ENCODE measurements at places on chromosomes 2 and 18.

DNA sequence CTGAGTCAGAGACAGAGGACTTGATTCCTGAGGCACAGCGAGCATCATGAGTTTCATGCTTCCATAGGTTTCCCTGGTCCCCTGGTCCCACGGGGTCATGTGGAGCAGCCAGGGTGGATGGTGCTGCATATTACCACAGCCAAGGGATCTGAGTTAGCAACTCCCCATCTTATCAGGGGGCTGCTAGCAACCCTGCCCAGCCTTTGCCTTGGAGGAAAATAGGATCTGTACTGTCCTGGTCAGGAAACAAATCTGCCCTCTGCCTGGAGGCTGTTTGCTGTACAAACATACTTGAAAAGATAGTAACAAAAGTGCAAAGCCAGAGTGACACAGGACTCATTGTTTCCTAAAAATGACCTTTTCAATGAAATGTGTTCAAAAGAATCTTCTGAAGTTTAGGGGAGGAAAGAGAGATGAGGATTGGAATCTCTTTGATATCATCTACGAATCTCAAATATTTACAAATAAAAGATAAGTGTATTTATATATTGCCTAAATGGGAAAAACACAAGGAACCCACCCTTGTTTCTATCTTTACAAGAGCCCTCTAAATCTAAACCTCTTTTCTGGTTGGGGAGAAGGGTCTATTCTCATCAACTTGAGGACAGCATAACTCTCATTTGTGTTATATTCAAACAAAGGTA is 194.8 kb downstream of the CD226 start:
- DNase-seq = no peak

DNA sequence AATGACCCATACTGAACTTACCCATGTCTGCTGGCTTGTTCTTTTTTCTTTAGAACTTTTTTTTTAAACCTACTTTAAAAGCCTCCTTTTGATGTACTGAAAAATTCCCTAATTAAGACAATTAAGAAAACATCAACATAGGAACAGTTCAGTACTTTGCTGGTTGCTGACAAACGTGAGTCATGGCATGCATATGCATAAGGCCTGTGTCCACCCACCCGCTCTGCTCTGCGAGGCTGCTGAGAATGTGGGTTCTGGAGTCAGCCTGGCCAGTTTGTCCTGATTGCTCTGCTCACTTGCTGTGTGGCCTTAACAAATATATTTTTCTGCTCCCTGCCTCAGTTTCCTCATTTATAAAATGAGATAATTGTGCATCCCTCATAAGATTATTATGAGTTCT is 27.3 kb downstream of the LAMA3 start:
- DNase-seq = no peak

- DNase-seq = no peak
Observed at GRCh38 chr2:133433455-133434451, 134.5 kb downstream of the NCKAP5 start.

GRCh38 chr2:101399021-101399799 is 11.9 kb upstream of the CREG2 start:
- no peak for DNase-seq

GRCh38 chr18:58042826-58043490 is 1.1 kb upstream of the NEDD4L start:
- no peak for DNase-seq

- no peak for DNase-seq
Observed at GRCh38 chr2:171807119-171807518, 86.9 kb downstream of the SLC25A12 start.

GRCh38 chr2:148978026-148978685 is 60.3 kb upstream of the LYPD6B start:
- no peak for DNase-seq

DNA sequence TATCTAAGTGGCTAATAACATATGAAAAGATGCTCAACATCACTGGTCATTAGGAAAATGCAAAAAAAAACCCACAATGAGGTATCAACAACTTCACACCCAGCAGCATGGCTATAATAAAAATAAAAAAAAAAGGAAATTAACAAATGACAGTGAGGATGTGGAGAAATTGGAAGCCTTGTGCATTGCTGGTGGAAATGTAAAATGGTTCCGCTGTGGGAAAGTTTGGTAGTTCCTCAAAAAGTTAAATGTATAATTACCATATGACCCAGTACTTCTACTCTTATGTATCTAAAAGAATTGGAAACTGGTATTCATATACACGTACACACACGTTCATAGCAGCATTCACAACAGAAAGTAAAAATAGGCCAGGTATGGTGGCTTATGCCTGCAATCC is 15.5 kb upstream of the CACNB4 start:
- no peak for DNase-seq

DNA sequence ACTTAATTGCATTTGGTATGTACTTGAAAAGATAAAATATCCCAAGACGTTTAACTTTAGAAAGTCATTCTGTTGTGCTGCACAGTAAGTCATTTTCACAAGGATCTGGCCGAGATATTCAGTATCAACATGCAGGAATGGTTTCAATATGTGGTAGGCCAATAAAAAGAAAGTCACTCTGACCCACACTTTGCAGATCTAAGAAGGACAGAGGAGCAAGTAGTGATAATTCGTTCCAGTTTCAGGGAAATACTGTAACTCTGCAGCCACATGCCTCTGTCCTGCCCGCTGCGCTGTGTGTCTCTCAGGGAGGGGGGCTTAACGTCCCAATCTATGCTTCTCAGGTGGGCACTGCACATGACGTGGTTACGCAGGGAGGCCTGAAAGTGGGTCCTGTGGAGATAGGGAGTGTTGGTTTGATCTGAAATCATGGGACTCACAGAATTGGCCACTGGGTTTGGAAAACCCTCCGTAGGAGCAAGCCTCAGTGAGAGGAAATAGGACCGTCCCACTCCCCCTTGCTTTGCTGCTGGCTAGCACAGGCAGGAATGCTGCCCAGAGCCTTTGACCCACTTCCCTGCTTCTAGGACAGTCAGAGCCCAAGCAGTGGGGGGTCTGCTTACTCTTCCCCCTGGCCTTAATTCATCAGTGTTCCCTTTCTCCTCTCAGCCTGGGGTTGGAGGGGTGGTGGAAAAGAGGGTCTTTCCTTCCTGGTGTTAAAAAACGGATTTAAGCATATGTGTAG is 314.7 kb upstream of the SPRED2 start:
- no peak for DNase-seq

GRCh38 chr2:218501665-218502064 is 66.5 kb downstream of the USP37 start:
- DNase-seq = no peak

- no peak for DNase-seq
Observed at GRCh38 chr2:12376025-12376424, 340.7 kb upstream of the TRIB2 start.

- no peak for DNase-seq
Observed at GRCh38 chr2:15112216-15112615, 448.9 kb downstream of the NBAS start.

DNA sequence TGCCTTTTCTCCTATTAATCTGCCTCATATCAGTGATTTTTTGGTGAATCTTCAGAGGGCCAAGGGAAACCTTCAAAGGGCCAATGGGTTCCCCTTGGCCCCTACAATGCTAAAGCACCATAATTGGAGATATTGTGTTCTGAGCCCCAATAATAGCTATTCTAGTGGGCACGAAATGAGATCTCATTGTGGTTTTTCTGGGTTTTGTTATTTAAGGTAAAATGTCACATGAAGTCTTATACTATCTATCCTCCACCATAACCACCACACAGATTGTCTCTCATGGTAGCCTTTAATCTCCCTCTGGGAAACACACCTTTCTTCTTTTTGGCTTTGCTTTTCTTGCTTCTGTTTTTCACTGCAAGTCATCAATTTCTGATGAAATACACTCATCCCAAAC is 152.8 kb downstream of the B3GNT2 start:
- no peak for DNase-seq

- DNase-seq = peak; percentile 64
Observed at GRCh38 chr2:27765621-27766286, 5.8 kb upstream of the MRPL33 start.

GRCh38 chr18:13562494-13563029 is 163.8 kb downstream of the FAM210A start:
- no peak for DNase-seq

DNA sequence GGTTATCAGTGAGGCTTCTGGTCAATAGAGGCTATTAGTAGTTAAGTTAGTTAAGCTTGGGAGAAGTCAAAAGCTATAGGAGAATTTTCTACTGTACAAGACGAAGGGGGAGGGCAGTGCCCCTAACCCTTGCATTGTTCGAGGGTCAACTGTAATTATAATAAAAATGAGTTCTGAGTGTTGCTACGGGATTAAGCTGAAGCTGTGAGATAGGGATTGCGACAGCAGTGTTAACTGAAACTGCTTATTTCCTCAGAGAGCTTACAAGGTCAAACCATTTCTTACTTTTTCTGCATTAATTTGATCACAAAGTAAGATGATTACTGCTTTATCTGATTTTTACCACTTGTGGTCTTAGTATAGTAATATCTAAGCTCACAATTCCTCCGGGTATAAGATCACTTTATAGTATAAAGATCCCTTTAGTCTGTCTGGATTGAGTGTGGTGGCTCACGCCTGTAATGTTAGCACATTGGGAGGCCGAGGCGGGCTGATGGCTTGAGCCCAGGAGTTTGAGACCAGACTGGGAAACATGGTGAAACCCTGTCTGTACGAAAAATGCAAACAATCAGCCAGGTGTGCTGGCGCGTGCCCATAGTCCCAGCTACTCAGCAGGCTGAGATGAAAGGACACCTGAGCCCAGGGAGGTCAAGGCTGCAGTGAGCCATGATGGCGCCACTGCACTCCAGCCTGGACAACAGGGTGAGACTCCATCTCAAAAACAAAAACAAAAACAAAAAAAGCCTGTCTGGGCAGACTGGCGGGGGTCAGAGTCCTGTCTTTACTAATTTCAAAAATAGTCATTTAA is 119.5 kb upstream of the TLK1 start:
- DNase-seq = no peak

- no peak for DNase-seq
Observed at GRCh38 chr2:29347774-29348461, 232.7 kb downstream of the CLIP4 start.

DNA sequence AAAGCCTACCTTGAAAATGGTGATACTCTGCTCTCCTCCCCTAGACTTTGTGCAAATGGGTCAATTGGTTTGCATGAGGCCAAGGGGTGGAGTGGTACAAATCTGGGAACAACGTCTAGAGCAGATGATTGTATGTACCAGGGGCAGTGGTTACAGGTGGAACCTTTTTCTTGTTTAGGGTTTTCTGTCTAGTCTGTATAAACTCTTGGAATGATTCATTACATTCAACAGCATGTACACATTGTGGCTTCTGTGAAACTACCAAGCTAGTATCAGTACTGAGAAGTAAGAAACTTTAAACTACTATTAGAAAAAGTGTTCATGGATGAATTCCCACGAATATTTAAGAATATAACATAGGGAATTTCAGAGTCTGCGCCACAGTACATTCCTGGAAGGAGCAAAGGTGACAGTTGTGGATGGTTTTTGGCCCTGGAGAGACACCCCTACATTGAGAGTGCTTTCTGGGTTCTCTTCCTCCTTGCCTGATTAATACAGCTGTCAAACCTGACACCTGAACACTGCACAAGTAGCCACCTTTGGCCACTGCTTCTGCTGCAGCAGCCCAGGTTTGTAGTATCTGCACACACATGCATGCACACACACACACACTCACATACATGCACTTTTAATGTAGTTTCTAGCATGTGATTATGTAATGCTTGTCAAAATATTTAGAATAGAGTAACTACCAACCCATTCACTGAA is 30.0 kb downstream of the CFAP221 start:
- DNase-seq = no peak

GRCh38 chr2:11127761-11128160 is 27.5 kb upstream of the SLC66A3 start:
- no peak for DNase-seq

DNA sequence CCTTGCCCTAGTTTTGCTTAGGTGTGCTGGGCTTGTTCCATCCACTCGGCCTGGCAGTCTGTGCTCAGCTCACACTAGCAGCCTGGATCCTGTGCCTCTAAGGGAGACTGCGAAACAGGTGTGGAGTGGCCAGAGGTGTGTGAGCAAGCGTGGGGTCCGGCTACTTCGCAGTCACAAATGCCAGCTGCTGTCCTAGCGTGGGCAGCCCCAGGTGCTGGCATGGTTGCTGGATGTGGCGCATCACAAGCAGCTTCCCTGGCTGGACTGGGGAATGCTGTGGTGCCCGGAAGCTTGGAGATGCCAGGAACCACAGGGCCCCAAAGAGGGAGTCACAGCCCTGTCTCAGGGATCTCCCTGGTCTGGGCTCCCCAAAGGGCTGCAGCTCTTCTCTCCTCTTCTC is 119.0 kb upstream of the TMEFF2 start:
- DNase-seq = no peak

- DNase-seq = no peak
Observed at GRCh38 chr2:166106431-166107015, 21.3 kb downstream of the SCN1A start.

DNA sequence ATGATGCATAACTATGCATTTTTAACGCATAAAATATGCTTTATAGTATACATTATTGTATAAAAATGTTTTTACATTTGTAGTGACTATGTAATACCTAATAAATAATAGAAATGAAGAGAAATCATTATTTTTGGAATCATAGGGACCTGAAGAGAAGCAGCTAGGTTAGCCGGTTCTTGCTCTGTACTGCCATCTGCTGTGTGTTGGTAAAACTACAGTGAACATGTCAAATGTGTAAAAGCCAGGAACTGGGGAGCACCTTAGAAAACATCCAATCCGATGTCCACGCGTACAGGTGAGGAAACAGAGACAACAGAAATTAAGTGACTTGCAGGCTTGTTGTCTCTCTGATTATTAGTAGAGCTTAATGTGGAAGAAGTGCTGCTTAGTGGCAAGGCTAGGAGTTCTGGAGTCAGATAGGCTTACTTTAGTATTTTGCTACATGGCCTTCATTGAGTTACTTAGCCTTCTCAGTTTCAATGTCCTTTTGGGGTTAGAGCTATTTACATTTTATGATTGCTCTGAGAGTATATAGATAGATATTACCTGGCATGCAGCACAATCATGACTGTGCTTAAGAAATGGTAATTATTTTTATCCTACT is 386.5 kb downstream of the DLGAP1 start:
- DNase-seq = no peak

All from activated naive CD8-positive, alpha-beta T cell treated with anti-CD3 and anti-CD28 coated beads, Interleukin-2, amount 10 ng/mL, durations not matched to agents 7 days and 5 days (primary cell).